Left hindlimb (tissue), 1 donor: ENCODE measurements at places on chromosomes 6 and 20.
A peak's percentile ranks its signal among the peaks of the same experiment; 100 is the strongest.

DNA sequence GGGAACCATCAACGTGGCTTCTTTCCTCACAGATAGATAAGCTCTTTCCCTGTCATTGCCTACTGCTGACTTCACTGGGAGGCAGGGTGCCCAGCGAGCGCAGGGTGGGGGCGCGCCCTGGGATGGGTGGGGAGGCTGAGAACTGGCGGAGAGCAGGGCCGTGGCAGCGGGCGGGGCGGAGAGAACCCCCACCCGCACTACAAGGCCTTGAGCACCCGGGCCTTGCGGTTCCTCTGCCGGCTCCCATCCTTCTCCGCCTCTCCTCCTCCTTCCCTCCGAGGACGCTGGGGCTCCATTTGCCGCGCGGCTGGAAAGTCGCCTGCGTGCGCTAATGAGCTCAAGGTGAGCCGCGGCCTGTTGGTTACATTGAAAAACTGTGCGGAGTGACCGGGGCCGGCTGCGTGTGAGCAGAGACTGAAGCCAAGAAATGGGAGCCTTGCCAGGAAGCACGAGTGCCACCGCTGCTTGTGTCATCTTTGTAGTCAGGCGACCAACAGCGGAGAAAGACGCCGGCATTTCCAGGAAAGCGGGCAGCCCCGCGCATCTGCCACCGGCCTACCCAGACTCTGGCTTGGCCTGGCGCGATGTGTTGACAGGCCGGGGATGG, 963.5 kb upstream of the SLC35B3 start:
- DNase-seq: peak; percentile 37

DNA sequence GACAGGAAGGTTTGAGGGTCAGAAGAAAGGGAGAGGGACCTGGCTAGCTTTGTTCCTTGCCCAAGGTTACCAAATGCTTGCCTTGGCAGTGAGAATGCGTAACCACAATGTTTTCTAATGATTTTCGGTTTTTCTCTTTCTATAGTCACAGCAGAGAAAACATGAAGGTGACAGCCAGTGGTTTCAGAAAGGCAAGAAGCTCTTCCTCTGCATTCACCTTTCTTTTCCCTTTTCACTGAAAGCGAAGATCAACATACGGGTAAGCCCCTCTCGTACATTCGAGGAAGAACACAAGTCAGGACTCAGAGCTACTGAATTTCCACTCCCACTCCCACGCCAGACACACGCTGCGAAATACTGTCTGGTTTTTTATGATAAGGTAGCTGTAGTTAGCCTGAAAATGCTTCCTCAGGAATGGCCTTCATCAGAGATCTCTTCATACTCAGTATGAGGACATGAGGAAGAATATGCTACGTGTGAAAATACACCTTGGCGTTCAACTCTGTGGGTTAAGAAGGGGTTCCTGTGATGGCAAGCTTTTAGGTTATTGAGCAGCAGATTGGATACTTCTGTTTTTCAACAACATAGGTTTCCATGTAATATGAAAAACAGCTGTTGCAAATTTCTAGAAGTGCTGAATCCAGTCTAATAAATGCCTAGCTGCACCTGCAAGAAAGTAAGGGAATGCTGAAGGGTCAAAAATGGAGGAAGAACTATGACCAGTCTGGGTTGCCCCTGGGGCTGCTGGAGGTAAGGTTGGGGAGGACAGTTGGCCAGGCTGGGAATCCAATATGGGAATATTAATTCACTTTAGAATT, 7.4 kb upstream of the CD83 start:
- no peak for DNase-seq

GRCh38 chr20:16553101-16553500, 20.1 kb downstream of the KIF16B start:
- DNase-seq: no peak

DNA sequence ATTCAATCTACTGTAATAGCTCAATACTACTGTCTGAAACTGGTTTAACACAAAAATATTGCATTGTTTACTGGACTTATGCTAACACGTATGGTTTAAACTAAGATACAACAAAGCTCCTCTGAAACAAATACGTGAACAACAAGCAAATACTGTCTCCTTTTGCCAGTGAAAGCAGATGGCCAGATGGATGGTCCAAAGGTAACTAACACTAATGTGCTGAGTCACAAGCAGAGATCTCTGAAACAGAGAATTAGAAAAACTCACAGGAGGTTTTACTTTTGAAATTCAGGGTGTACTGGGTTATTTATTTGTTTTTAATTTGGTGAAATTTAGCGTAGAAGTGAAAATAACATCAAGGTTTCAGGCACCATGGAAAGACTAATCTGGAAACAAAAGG, 124.3 kb upstream of the SOX4 start:
- DNase-seq: no peak

GRCh38 chr20:25238319-25239037, 9.4 kb upstream of the PYGB start:
- DNase-seq: no peak

- no peak for DNase-seq
These were observed 19.9 kb downstream of the ZNF451 start for GRCh38 chr6:57109880-57110279.
